Smooth muscle cell of the coronary artery (primary cell): ENCODE measurements at places on chromosomes 5 and 9. TPM values are rescaled to one million over a fixed set of nuclear protein-coding genes. Genes with fewer than 3 reads are reported as not detected.

BAAT gene
- total RNA-seq, result not detected in 2 replicates

PCDHGA12 gene
- 5.8 and 9.9 TPM in 2 replicates for total RNA-seq

GPRIN1 gene
- total RNA-seq, result 0.70 and 0.83 TPM in 2 replicates

SLC6A18 gene
- total RNA-seq, result not detected in 2 replicates

ACOT12 gene
- total RNA-seq, result not detected in 2 replicates

MARCOL gene
- total RNA-seq, result not detected in 2 replicates

CACNA1B gene
- 0.08 TPM in 1 of 2 replicates, not detected in the other for total RNA-seq

CDH9 gene
- total RNA-seq, result not detected in 2 replicates

PHF24 gene
- under 0.01 TPM in 2 replicates for total RNA-seq

ARL14EPL gene
- not detected in 2 replicates for total RNA-seq
